GM12878 (cell line): ENCODE measurements at places on chromosomes 1 and 21. TPM values are rescaled to one million over a fixed set of nuclear protein-coding genes. Genes with fewer than 3 reads are reported as not detected.

- DNase-seq: no peak
Measured at GRCh38 chr1:54371038-54371941, 34.9 kb downstream of the SSBP3 start.

GRCh38 chr1:216346526-216346925 lies 76.7 kb downstream of the USH2A start:
- no peak for DNase-seq

DNA sequence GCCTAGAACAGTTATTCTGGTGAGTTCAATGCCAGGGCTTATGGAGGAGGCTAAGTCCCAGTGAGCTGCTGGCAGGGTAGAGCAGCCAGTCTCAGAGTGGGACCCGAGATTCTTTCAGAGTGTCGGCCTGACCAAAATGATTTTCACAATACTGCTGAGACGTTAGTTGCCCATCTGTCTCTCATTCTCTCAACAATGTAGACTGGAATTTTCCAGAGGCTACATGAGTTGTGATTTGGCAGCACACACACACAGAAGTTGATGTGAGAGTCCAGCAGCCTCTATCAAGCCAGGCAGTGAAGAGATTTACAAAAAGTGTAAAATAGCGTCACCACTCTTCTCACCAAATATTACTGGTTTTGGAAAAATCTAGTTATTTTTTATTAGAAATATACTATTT lies 21.7 kb downstream of the CACNA1S start:
- DNase-seq: no peak

DNA sequence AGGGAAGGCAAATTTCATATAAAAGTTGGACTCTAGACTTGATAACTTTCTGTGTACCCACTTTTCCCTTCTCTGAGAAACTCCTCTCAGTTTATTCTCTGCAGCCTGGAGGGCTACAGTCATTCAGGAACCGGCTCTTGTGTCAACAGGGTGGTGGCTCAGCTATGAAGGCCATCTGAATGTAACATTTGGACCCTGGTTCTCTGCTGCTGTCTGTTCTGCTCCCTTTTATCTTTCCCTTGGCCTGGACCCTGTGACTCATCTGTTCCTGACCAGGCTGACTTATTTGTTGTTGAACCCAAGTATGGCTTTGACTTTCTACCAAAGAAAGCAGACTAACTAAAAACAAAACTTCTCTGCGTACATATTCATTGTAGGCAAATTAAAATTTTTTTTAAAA lies 75.4 kb downstream of the CENPF start:
- no peak for DNase-seq

- DNase-seq: no peak
Measured at GRCh38 chr1:227038401-227038800, 98.3 kb downstream of the COQ8A start.

The KCNAB2 gene
- total RNA-seq: 118 and 123 TPM in 2 replicates

DNA sequence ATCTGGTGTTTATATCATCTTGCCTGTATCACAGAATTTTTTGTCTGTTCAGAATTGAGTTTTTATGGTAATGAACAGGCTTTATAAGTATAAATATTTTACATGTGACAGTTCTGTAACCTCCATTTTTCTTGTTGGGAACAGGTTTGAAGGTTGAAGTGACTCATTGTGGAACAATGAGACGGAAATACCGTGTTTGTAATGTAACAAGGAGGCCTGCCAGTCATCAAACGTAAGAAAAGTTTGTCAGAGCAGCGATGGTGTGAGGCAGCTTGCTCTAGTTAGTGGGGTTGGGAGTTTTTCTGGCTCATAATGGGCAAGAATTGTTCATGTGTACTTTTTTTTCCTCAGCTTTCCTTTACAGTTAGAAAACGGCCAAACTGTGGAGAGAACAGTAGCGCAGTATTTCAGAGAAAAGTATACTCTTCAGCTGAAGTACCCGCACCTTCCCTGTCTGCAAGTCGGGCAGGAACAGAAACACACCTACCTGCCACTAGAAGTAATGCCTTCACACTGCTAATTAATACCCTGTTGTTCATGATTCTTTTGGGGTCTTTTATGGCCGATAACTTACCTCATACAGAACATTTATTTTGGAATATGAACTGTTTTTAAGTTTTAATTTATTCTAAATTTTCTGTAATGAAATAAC lies 75.2 kb upstream of the TEKT2 start:
- no peak for DNase-seq

DNA sequence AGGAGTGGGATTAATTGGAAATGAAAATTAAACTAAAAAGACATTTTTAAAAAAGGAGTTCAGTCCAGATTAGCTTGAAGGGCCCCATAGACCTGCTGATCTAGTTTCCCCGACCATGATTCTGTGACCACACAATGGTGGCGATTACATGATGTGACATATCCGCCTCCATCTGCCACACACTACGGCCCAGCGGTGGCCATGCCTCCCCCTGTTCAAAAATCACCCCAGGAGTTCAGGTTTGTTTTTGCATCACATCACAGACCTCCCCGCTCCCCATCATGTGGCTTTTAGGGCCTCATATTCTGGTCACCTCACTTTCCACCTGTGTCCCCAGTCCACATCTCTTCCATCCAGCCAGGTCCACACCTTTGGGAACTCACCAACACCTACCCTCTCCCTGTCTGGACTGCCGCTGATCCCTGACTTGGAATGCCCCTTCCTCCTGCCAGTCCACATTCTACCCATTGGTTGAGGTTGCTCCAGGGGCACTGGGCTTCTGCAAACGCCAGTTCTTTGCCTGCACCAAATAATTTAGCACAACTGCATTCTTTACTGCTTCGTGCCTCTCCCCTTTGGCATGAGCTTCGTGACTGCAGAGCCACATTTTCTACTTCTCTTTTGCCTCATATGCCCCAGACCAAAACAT lies 38.9 kb downstream of the CD247 start:
- DNase-seq: no peak

- no peak for DNase-seq
Measured at GRCh38 chr1:81834921-81835698, 34.4 kb downstream of the ADGRL2 start.

- no peak for DNase-seq
Measured at GRCh38 chr1:180031664-180032063, 77.1 kb downstream of the CEP350 start.

The ACOT11 gene
- 0.72 and 0.90 TPM in 2 replicates for total RNA-seq

- DNase-seq: no peak
Measured at GRCh38 chr21:45091550-45092322, 17.4 kb downstream of the ADARB1 start.

DNA sequence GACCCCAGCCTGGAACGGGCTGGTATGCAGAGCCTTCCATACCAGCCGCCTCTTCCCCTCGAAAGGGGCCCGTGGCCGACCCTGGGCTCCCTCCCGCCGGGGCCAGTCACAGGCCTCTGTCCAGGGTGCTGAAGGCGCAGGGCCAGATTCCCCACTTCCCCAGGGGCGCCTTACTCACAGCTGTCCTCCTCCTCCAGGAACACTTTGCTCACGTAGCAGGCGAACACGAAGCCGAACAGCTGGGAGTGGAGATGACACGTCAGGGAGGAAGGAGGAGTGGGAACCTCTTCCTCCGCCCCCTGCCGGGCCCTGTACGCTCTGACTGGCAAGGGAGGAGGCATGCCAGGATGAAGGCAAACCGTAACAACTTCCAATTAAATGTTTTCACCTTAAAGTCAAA lies 57.3 kb downstream of the NKAIN1 start:
- no peak for DNase-seq

- no peak for DNase-seq
Measured at GRCh38 chr1:65698590-65698989, 94.1 kb upstream of the PDE4B start.

GRCh38 chr1:179677882-179678281 lies 65.2 kb upstream of the FAM163A start:
- no peak for DNase-seq

DNA sequence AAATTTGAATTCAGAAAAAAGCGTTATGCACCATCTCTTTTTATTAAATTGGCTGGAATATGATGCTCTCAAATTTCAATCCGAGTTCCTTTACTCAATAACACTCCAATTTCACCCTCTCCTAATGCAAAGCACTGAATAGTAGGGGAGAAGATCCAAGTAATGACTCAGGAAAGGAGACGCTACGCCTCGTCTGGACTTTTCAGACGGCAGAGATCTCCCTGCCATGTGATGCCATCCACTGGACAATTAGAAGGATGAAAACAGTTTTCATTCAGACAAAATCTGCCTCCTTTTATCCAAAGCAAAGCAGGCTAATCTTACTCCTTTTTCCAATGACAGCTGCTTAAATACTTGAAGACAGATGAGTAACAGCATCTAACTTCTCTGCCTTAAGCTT lies 242.4 kb upstream of the GREM2 start:
- no peak for DNase-seq

The RHBDL2 gene
- not detected in 2 replicates for total RNA-seq

The LCE3D gene
- not detected in 2 replicates for total RNA-seq

- no peak for DNase-seq
Measured at GRCh38 chr1:87202451-87202850, 126.2 kb upstream of the LMO4 start.

- DNase-seq: no peak
Measured at GRCh38 chr1:67514300-67514699, 84.1 kb upstream of the SERBP1 start.

- no peak for DNase-seq
Measured at GRCh38 chr1:202562444-202563060, 147.7 kb downstream of the SYT2 start.

The DMBX1 gene
- total RNA-seq: not detected in 2 replicates

The ANGPTL3 gene
- total RNA-seq: 0.15 TPM in 1 of 2 replicates, not detected in the other

The ZNF692 gene
- 41.3 and 45.3 TPM in 2 replicates for total RNA-seq

GRCh38 chr1:167104256-167104633 lies 10.4 kb downstream of the STYXL2 start:
- no peak for DNase-seq

The MORN1 gene
- total RNA-seq: 5.8 and 7.4 TPM in 2 replicates

The PLA2G2C gene
- not detected in 2 replicates for total RNA-seq

The TFF3 gene
- total RNA-seq: 0.74 TPM in 1 of 2 replicates, not detected in the other

The SFN gene
- total RNA-seq: 2.9 and 4.1 TPM in 2 replicates

The FCRLA gene
- total RNA-seq: 286 and 294 TPM in 2 replicates

DNA sequence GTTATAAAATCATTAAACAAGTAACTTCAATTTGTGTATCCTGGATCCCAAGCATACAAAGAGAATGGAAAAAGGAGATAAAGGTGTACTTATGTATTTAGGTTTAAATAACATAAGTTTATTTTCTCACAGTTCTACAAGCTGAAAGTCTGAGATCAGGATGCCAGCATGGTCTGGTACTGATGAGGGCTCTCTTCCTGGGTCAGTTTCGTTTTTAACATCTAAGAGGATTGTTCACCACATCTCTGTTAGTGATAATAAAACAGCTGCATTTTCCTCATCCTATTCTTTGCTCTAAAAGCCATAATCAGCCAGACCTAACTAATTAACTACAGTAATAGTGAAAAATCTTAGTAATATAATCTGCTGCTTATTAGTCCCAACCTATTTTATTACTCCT lies 5.2 kb downstream of the EGLN1 start:
- DNase-seq: no peak

- DNase-seq: no peak
Measured at GRCh38 chr1:94597701-94598100, 56.1 kb upstream of the F3 start.
